Caki2 (cell line): ENCODE measurements at places on chromosomes 7 and 10.

GRCh38 chr10:132812520-132812919 is 26.6 kb upstream of the NKX6-2 start:
- DNase-seq: no peak

DNA sequence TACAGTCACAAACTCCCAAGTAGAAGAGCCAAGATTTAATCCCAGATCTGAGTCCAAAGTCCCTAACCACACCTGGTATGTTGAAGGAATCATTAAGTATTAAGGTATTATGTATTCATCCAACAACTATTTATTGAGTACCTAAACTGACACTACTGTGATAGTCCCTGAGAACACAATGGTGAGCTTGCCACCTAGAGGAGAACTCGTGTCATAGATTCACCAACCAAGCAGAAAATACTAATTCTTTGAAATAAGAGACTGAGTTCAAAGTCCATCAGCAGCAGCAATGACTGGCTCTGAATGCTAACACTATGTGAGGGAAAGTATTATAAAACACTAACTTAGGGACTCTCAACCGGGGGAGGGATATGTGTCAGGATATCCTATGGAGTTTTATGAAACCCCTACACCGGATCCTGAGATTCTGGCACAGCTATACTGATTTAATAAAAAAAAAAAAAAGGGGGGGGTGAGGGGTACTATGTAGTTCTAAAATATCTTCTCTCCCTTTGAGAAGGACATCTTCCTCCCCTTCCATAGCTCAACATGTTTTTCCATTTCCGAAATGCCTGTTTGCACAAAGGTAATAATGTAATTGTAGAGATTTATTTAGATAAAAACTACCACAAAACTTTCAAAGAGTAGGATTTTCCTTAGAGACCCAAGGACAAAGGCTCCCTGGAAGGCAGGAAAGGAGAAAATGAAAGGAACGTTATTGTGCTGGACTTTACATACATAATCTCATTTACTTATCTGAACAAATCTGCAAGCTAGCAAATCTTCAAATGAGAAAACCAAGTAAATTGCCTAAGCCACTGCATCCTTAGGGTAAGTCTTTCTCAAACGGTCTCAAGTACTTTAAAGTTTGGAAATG is 1.6 kb downstream of the NCOA4 start:
- DNase-seq: peak; percentile 86

DNA sequence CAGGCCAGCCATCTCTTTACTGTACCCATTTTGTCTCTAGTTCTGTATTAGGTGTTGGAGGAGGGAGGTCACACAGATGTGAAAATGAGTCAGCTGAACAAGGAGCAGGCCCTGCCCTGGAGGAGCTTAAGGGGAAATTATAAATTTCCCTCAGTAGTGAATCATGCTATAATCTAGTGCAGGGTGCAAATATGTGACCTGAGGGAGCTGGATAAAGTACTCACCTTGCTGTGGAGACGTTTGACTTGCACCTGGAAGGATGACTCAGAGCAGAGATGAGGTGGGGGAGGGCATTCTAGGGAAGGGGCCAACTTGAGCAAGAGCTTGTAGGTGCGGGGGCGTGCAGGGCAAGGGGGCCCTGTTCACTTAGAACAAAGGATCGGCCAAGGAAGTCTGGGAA is 610.6 kb downstream of the SDK1 start:
- DNase-seq: peak; percentile 19

- DNase-seq: no peak
Observed at GRCh38 chr10:101835362-101835761, 8.2 kb downstream of the KCNIP2 start.

DNA sequence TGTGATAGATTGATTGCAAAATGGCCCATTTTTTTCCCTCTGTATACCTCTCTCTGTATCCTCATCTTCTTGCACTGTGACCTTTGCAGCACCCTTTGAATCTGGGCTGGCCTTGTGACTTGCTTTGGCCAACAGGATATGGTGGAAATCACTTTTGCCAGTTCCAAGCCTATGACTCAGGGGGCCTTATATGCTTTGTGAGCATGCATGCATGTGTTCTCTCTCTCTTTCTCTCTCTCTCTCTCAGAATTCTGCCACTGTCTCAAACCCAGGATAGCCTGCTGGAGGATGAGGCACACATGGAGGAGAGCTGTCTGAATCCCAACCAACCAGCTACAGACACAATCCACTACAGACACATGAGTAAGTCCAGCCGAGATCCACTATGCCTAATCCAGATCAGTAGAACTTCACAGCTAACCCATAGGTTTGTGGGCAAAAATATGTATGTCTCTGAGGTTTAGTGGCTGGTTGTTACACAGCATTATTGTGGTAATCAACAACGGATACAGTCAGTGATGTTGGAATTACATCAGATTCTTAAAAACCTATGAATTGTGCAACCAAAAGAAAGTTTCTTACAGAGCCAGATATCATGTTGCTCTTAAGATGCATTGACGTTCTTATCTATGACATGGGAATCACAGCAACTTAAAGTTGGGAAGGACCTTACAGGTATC is 41.8 kb upstream of the ABCB4 start:
- no peak for DNase-seq

DNA sequence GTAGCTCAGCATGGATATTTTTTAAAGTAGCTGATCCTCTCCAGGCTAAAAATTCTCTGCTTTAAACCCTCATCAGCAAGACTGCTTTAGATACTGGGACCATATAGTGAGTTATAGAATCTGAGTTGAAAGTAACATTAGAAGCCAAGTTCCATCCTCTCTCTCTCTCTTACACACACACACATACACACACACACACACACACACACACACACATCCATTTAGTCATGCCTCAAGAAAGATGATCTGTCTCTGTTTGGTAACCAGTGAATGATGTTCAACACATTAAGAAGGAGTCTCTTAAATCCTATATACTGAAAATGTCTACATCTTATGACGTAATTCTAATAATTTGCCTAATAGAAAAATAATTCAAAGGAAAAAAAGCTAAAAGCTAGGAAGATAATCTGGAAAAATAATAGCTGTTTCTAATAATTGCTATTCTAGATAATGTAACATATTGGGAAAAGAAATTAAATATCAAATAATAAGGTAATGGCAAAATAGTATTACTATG is 16.9 kb upstream of the ATP6V0A4 start:
- DNase-seq: no peak

- no peak for DNase-seq
Observed at GRCh38 chr7:10731253-10731773, 242.4 kb upstream of the PHF14 start.

GRCh38 chr10:104327745-104328645 is 10.3 kb downstream of the ITPRIP start:
- peak; percentile 39 for DNase-seq

DNA sequence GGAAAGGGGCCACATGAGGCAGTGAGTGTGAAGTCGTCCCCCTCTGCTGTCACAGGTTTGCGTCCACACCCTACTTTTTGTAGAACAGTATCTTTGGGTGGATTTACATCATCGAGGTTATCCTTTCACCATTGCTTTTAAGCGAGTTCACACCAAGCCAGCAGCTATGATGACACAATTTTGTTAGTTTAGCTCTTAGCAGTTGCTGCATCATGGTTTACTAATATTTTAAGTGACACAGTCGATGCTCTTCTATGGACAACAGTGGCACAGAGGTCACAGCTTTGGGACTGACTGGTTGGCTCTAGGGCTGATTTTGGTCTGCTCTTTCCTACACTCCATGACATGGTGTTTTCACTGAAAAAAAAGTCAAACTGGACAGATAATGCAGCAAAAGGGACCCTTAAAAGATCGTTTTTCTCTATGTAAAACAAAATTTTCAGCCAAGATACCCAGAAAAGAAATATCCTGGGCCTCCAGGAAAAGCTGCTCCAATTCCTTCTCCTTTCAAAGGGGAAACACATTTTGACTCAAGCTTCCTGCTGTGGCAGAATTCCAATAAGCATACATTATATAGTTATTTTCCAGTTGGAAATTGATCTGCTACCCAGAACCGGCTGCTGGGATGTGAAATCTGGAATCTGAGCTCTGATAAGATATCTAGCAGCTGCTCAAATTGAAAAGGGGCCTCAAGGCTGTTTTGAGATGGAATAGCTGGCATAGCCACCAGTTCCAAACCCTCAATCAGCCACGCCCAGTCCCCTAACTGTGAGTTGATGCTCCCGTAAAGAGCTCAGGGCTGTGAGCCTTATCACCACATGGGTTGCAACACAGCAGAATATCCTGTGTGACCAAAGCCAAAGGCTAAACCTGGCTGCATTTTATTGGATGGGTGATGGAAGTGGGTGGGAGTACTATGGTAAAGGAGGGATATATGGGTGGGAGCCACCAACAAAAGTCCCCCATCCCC is 114.2 kb downstream of the SMURF1 start:
- no peak for DNase-seq
